Daoy (cell line): ENCODE measurements at places on chromosomes 6 and 20. TPM values are rescaled to one million over a fixed set of nuclear protein-coding genes. Genes with fewer than 3 reads are reported as not detected.

PDE7B gene
- 0.17 and 0.65 TPM in 2 replicates for total RNA-seq

DNA sequence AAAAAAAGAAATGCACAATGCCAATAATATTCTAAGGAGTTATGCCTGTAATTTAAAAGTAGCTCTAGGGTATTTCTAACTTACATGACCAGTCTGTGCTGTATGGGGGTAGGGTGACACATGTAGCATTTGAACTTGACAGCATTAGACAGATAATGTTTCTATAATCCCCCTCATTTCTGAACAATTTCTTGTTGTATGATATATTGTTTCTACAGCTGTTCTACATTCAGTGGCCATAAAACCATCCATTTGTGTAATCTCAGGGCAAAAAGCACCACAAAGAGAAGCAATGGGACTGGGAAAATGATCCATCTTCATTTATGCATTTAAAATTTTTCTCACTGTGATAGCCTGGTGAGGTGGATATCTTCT lies 767.8 kb downstream of the TFAP2A start:
- peak; percentile 33 for DNase-seq

DNA sequence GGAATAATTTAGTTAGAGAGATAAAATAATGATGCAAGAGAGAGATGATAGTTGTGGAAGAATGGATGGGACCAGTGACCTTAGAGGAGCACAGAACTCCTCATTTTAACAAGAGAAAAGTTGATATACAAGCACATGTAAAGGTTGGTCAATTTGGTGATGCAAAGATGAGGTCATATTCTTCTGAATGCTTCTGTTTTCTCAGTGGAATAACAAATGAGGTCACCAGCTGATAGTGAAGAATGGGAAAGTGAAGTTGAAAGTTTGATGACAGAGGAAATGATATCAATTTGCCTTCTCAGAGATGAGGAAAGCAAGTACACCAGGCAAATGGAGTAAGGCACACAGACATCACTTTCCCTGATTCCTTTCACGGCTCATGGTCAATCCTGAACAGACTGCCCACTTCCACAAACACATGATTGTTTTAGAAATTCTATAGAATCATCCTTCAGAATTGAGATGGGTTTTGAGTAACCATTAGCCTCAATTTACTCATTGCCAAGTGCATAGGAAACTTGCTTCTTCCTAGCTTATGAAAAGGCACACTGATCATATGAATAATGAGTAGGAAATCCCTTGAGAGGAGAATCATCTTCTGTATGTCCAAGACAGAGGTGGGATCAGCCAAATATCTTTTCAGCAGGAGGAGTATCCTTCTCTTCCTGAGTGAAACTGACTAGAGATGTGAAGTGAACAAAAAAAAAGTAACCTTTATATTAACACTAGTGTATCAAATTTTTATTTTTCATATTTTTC lies 82.4 kb upstream of the TCF21 start:
- DNase-seq, result no peak

BPIFB1 gene
- total RNA-seq, result not detected in 2 replicates

GRCh38 chr20:38209736-38210405 lies 44.8 kb upstream of the TGM2 start:
- DNase-seq, result peak; percentile 44

GRCh38 chr20:56400001-56400640 lies 7.7 kb downstream of the CSTF1 start:
- DNase-seq, result peak; percentile 46

- DNase-seq, result no peak
Observed at GRCh38 chr6:150099546-150099945, 30.6 kb upstream of the ULBP3 start.

- DNase-seq, result no peak
Observed at GRCh38 chr20:16191496-16191895, 381.8 kb downstream of the KIF16B start.

GRCh38 chr6:64723327-64724058 lies 983.5 kb downstream of the EYS start:
- no peak for DNase-seq

MATN4 gene
- not detected in 2 replicates for total RNA-seq

DNA sequence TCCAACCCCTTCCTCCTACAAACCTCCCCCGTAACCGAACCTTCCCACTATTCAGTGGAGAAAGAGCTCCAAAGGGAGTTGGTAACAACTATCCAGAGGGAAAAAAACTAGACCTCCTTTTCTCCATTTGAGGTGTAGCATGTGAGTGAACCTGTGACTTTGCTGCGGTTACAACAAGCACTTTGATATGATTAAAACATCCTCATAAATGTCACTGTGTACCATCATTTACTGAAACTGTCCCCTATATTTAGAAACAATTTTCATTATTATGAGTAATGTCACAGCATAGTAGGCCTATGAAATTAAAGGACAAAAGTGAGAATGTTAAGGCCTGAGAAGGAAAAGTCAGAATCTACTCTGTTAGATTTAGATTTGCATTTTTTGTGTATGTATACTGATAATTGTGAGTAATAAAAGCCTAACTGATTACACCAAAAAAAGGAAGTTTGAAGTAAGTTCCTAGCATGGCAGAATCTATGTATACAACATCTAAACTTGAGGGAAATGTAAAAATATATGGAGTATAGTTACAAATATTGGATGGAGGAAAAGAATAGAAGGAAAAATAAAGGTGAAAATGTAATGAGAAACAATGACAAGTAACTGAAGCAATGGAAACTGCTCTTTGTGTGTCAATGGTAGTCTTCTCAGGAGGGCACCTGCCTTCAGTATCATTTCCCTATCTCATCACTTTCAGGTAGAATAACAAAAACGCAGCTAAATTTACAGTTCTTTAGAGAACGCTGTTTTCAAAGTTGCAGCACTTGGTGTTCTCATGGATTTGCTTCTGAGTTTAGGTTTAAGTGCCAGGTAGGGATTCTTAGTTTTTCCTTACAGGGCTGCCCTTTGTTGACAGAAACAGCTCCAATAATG lies 145.9 kb downstream of the IMPG1 start:
- no peak for DNase-seq

PTCRA gene
- not detected in 2 replicates for total RNA-seq

GRCh38 chr20:24851346-24852019 lies 97.6 kb upstream of the CST7 start:
- no peak for DNase-seq

LSM14B gene
- total RNA-seq, result 34.3 and 38.2 TPM in 2 replicates

MPC1 gene
- total RNA-seq, result 21.4 and 22.5 TPM in 2 replicates

SLC17A4 gene
- not detected in 2 replicates for total RNA-seq

GRCh38 chr6:156395276-156395675 lies 381.9 kb upstream of the ARID1B start:
- DNase-seq, result no peak

DNA sequence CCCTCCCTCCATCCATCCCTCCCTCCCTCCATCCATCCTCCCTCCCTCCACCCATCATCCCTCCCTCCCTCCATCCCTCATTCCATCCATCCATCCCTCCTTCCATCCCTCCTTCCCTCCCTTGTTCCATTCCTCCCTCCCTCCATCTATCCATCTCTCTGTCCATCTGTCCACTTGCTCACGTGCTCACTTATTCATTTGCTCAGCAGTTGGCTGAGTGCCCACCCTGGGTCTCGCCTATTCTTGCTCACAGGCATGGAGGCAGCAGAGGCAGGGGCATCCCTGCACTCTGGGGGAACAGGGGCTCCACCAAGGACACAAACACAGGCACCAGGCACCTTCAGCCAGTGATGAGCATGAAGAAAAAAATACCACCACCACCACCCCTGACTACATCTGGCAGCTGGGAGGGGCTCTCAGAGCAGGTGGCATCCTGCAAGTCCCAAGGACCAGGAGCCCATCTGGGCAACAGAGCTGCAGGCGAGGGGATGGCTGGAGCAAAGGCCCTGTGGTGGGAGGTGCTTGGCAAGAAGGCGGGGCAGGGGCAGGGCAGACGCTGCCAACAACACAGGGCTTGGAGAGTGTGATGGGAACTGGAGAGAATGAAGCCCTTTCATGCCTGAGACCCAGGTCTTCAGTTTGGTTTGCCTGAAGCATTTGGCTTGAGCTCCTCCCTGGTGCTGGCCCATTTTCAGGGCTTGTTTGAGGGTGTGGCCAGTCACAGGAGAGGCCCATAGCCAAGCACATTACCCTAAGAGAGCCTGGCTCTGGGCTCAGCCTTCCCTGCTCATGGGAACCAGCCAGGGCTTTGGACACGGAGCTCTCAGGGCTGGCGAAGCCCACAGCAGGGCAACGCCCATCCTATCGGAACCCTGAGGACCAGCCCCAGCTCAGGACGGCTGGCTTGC lies 40.2 kb upstream of the MRGBP start:
- DNase-seq, result no peak

- no peak for DNase-seq
Observed at GRCh38 chr6:43946641-43947363, 176.8 kb downstream of the VEGFA start.

DNA sequence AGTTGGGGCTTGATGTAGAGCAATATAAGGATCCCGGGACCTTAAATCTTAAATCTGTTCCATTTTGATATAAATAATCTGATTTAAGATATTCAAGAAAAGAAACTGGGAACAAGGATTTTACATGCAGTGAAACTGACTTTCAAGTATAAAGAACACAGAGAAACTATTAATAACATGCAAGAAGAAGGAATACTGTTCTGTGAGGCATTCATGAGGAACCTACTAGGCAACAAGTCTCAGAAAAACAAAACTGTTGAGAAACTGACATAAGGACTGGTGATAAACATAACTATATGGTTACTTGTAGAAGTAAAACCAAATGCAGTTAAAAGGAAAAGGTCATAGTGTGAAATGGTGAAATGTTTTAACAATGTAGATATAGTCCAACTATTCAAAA lies 15.8 kb downstream of the HDDC2 start:
- no peak for DNase-seq

FKBP1C gene
- 0.21 TPM in 1 of 2 replicates, not detected in the other for total RNA-seq

EFCAB8 gene
- 1.2 TPM in 1 of 2 replicates, not detected in the other for total RNA-seq

DNA sequence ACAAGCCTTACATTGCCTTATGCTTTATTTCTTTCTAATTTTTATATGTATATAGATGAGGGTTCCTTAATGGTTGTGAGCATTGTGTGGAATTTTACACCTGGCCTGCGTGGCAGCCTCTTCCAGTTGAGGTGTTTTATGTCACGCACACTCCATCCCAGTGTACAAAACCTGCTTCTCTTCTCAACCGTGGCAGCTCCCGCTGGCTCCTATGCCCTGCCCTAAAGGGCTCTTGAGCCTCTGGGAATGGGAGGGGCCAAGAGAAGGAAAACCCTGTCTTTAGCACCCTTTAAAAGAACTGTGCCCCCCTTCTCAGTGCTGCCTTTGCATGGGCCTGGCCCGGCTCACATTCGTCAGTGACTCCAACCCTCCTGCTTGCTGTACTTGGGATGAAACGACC lies 4.3 kb upstream of the DNAJC5 start:
- no peak for DNase-seq

HLA-DRB5 gene
- not detected in 2 replicates for total RNA-seq

TBX18 gene
- 8.2 and 8.6 TPM in 2 replicates for total RNA-seq

GRCh38 chr6:39231521-39232243 lies 2.4 kb upstream of the KCNK5 start:
- DNase-seq, result no peak

PRDM1 gene
- 0.86 and 2.9 TPM in 2 replicates for total RNA-seq
